ENCODE measurements at places on chromosomes 7 and 10. TPM values are rescaled to one million over a fixed set of nuclear protein-coding genes. Genes with fewer than 3 reads are reported as not detected.
A peak's percentile ranks its signal among the peaks of the same experiment; 100 is the strongest.

GRCh38 chr7:106022193-106022821 is 59.2 kb downstream of the CDHR3 start:
- DNase-seq = peak; percentile 94

- no peak for DNase-seq
These were observed 62.3 kb upstream of the ARHGAP12 start for GRCh38 chr10:31990937-31991336.

DNA sequence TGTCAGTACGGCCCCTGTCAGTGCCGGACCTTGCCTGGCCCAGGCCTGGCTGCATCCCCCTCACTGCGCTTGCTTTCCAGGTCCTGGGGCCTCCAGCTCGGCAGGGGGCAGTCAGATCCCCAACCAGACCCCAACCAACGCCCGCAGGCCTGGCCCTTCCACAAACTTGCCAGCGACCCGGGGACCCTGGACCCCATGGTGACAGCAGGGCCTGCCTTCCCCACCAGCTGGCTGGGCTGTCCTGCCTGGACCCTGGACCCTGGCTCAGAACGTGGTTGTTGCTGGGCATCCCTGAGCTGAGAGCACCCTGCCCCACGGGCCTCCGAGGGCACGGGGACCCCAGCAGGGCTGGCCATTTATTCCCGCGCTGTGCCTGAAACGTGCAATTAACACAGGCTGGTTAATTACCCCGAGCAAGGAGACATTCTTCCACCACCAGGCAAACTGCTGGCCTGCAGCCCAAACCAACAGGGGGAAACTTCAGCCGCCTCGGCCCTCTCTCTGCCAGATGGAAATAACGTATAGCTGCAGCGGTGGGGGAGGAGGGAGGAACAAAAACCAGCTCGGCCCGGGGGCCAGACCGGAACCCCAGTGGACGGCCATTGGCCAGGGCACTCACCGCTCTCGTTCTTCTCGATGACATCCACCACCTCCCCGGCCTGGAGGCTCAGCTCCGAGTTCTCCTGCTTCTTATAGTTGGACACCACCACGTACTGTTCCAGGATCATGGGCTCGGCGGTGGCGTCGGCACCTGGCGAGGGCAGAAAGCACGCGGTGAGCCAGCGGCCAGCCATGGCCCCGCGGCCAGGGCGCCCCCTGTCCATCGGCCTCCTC is 167.1 kb downstream of the NEURL1 start:
- DNase-seq = peak; percentile 23

GRCh38 chr7:16293669-16294425 is 127.5 kb downstream of the CRPPA start:
- DNase-seq = no peak

- no peak for DNase-seq
These were observed 45.5 kb downstream of the CAV1 start for GRCh38 chr7:116570306-116570705.

DNA sequence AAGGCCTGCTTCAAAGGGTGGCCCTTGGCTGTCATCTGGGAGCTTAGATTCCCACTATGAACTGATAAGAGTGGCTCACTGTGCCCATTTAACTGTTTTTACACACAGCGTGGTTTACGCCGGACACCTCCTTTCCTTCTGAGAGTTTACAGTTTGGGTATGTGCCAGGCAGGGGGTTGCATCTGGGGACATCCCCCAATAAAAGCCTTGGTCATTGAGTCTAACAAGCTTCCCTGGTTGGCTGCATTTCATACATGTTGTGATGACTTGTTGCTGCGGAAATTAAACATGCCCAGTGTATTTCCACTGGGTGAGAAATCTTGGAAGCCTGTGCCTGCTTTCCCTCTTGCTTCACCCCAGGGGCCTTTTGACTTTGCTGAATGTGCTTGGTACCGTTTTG is 264.1 kb upstream of the NPY start:
- DNase-seq = no peak

Gene SLC18A3
- not detected for total RNA-seq

Gene PRSS37
- total RNA-seq = not detected

Gene THNSL1
- total RNA-seq = 8.1 TPM

Gene HTR5A
- total RNA-seq = not detected

Gene CYP3A7
- not detected for total RNA-seq

Gene BLNK
- total RNA-seq = 5.2 TPM
